ENCODE measurements at places on chromosomes 11 and 22.

GRCh38 chr11:125207866-125208425 lies 43.4 kb downstream of the PKNOX2 start:
- no peak for DNase-seq

- no peak for DNase-seq
Observed at GRCh38 chr11:16969010-16969999, 44.9 kb downstream of the PLEKHA7 start.

DNA sequence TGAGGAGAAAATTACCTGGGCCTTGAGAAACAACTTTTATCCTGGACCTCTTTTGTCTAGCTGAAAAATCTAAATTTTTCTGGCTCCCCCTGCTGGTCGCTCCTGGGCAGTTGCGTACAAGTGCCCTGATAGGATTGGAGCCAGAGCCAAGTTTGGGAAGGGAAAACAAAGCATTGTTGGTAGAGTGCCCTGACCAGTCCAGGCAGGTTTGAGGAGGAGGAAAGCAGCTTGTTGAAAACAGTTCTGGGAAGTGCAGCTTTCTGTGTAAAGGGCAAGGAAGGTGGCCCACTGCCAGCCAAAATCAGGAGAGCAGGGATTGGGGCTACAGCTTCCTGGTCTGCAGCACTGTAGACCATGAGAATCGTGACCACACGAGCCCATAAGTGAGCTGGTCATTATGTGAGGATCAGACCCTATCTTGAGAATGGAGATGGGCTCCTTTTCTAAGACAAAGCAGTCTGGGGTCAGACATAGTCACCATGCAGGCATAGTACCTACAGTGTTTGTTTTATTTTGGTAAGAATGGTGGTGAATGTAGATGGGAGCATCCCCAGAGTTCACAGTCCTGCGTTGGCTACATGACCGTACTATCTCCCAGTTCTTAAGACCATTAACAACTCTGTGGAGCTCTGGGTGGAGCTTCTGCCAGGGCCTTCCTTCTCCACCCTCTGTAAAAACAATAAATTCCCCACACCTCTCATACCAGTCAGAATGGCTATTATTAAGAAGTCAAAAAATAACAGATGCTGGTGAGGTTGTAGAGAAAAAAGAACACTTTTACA lies 21.3 kb upstream of the PIK3IP1 start:
- peak; percentile 53 for DNase-seq

GRCh38 chr11:6926208-6927029 lies at the start of gene ZNF215:
ZNF215 (plus strand) TSS chr11:6926426; CDS start chr11:6932273, 5,847 bp downstream.
- no peak for DNase-seq

DNA sequence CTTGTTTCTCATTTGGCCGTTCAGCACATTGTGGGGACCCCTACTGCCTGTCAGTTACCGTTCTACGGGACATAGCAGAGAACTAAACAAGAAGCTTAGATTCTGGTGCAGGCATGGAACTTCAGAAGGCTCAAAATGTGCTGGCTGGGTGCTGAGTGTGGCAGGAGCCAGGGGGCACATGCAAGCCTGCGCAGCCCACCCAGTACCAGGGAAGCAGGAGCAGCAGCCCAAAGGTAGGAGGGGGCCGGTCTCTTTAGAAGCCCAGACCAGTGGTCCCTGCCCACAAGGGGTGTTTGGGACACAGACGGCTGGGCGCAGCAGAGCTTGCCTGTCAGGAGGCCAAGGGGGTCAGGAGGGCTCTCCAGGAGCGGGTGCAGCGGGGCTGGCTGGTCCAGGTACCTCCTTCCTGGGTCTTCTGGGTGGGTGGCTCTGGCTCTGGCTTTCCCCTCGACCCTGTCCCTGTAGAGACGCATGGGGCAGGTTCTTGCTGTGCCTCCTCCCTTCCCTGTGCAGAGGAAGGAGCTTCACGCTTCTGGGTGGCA lies 2.2 kb downstream of the PTDSS2 start:
- DNase-seq = no peak

- DNase-seq = no peak
Observed at GRCh38 chr11:92357344-92357743, 132.7 kb downstream of the FAT3 start.

DNA sequence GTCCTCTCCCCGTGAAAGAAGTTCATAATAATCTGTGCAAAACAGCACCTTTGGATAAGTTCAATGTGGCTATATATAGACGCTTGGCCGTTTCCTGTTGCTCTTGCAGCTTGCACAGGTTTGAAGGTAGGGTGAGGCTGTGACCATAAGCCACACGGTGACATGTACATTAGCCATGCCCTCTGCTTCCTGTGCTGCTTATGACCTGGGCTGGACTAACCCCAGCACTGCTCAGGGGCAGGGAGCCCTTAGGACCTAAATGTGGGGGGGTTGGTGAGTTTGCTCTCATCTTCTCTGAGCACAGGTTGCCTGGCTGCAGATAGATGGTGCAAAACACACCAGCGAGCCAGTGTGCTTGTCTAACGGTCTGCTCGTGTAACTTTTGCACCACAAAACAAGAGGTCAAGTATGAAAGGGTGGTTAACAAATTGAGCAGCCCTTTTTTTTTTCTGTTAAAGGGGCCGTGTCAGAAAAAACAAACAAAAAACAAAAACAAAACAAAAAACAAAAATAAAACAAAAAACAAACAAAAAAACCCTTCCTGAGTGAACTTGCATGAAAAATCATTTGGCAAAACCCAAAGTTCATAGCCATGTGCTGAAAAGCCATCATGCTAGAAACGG lies 37.3 kb downstream of the FLI1 start:
- DNase-seq = peak; percentile 86

GRCh38 chr11:68524681-68525080 lies 64.1 kb downstream of the PPP6R3 start:
- no peak for DNase-seq

- DNase-seq = no peak
Observed at GRCh38 chr22:36922711-36923110, 9.3 kb downstream of the CSF2RB start.

DNA sequence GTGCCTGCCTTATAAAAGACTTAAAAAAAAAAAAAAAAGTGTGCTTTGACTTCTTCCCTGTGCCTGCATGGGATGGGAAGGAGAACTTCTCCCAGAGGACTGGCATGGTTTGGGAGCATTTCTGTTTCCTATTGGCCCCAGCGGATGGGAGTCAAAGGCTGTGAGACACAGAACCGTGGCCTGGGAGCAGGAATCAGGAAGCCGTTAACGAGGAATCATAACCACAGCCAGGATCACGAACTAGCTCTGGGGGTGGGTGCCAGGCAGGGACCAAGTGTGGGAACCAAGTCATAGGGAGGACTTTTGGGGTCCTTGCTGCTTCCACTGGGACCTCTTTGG lies 526 bp downstream of the C1QTNF6 start:
- DNase-seq = no peak

DNA sequence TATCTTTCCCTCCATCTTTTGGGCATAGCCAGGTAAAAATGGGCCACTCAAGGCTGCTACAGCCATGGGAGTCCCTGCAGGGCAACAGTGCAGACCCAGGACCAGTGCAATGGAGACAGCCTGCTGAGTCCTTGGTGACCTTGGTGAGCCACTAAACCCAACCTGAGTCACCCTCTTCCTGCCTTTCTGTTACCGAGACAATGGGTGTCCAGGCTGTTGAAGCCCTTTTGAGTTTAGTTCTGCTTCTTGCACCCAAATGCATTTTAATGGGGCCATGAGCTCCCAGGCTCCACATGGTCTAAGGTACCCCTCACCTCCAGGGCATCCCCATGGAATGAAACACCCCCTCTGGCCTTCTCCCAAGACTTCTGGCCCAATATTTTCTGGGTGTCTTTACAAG lies 874 bp upstream of the PLAAT4 start:
- no peak for DNase-seq

- no peak for DNase-seq
Observed at GRCh38 chr11:128053981-128054931, 533.1 kb downstream of the ETS1 start.

- DNase-seq = no peak
Observed at GRCh38 chr22:40423310-40423688, 52.9 kb downstream of the SGSM3 start.

DNA sequence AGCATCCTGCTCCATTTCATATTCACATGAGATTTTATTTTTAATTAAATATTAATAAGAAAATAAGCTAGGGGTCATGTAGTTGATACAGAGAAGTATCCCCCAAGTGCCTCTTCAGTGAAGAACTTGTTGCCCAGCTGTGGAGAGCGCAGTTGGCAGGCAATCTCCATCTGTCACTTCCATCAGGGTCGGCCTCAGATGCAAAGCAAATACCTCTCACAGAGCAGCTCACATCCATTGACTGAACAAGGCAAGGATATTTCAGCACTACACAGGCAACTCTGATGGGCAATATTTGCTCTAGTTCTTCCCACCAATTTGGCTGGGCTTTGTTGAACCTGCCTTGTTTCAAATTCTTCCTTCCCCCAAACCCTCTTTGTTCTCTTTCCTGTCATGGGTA lies 129.4 kb downstream of the NOX4 start:
- no peak for DNase-seq

DNA sequence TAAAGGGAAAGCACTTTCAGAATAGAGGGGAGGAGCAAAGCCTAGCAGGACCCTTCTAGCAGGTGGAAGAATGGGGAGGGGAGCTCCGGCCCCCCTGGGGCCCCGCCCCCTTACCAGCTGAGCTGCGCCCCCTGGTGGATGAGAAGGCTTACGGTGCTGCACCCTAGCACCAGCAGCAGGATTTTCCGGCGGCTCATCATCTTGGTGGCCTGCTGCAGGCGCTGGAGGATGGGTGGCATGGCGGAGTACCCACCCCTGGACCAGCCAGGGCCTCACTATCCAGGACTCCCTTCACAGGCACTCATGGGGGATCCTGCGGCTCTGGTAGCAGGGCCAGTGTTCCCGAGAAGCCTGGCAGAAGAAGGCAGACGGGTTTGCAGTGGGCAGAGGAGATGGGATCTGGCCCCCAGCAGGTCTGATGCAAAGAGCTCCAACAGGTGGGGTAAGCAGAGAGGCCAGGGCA lies 3.8 kb downstream of the GAL3ST3 start:
- peak; percentile 74 for DNase-seq

DNA sequence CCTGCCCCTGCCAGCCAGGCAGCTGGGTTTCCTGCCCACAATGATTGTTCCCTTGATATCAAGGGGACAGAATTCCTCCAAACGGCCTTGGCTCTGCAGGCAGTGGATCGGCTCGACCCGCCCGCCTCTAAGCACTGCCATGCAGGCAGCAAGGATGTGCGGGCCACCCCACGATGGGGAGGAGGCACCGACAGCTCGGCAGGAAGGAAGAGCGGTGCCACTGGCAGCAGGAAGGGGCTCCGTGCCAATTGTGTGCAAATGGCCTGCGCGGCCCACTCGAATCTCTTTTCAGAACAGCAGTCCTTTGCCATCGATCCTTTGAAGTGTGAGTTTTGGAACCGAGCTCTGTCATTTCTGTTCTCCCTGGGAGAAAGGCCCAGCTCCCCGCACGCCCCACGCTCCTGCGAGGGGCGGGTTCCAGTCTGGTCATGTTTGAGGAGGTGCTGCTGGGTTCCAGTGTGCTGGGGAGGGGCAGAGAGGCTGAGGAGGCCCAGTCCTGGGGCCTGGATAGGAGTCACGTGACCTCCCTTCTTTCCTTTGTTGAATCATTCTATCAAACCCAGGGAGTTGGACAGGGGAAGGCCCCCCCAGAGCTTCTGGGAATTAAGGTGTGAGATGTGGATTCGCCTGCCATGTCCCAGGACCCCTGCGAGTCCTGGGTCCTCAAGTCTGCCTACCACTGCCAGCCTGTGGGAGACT lies 406.0 kb downstream of the CTTN start:
- DNase-seq = no peak

- no peak for DNase-seq
Observed at GRCh38 chr11:40877256-40877655, 582.2 kb downstream of the LRRC4C start.

- DNase-seq = no peak
Observed at GRCh38 chr11:88345949-88346348, 8.4 kb upstream of the CTSC start.

DNA sequence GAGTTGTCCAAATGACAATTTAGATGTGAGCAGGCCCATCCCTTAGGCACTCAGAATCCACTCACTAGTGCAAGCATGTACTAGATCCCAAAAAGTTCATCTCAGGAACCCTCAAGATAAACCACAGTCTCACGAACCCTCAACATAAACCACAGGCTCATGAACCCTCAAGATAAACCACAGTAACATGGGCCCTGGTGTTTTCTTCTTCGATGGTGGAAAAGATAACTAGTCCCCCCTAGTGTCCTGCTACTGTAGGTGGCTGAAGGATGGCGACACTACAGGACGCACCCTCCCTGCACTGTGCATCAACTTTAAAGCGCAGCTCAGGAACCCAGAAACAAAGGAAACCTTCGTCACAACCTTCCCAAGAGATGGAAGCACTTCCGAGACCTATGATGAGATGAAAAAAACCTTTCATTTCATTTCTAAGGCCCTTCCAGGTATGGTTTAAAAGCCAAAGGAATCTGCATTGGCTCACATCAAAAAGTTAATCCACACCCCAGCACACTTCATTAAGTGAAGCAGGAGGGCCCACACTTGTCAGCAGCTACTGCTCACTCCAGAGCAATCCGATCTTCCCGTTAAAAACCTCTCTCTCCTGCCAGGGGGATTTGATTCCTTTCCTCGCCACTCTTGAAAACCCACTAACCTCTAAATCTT lies 2.4 kb downstream of the LARGE1 start:
- no peak for DNase-seq

GRCh38 chr22:42704896-42705295 lies 15.8 kb downstream of the A4GALT start:
- DNase-seq = no peak

DNA sequence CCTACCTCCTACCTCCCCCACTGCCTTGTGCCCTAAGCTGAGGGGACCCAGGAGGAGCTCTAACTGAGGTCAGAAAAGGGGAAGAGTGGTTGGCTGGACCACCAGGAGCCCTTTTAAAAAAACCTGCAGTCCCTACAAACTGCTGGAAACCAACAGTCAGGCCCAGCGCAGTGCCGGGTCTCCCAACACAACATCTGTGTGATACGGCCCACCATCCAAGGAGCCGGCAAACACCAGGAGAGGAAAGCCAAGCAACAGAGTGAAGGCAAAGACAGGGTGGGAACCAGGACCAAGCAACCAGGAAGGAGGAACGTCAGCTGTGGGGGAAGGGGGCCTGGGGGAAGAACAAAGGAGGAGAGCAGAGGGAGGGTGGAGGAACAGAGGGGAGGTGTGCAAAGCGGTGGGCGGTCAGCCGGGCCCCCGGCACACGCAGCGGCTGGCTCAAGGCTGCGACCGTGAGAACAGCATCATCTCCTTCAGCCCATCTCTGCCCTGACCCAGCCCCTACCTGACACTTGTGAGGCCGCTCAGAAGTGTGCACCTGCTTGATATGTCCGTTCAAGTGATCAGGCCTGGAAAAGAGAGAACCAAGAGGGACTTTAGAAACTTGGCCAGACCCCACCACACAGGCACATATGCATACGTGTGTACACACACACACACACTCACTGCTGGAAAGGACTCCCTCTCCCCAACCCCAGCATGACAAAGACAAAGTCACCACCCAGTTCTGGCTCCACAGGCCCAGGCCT lies 3.6 kb downstream of the PATZ1 start:
- no peak for DNase-seq
